SK-N-MC (cell line): ENCODE measurements at places on chromosomes 2 and 18.

DNA sequence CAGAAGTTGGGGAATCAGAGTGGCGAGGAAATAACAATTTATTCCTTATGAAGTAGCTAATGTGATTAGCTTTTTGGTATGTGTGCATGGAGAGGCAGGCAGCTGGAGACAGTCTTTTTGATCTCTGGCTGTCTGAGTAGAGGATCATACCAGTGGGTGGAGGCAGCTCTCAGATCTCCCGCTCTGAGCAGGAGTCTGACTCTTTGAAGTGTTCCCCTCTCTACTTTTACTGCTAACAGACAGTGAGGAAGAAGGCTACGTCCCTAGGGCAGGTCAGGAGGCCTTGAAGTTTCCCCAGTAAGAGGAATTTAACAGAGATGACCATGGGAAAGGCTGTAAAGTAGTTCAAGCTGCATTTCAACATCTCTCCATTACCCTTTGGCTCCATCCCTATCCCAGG is 111.9 kb upstream of the REG3A start:
- no peak for DNase-seq

DNA sequence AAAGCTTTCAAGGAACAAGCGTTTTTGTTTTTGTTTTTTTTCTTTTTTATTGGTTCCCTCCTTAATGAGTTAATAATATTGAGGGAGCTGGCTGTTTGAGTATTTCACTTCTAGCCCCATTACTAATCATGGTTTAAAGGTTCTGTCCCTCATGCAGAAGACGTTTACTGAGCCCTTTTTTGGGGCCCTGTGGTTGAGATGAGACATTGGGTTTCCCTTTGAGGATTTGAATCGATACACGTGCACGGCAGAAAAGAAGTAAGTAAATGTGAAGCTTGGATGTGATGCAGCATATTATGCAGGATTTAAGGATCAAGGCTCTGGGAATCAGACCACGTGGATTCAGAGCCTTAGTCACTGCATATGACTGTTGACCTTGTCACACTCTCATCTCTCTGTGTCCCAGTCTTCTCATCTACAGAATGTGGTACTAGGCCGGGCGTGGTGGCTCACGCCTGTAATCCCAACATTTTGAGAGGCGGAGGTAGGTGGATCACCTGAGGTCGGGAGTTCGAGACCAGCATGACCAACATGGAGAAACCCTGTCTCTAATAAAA is 1.0 kb upstream of the CHST10 start:
- DNase-seq = no peak

GRCh38 chr2:64586883-64587481 is 62.9 kb downstream of the AFTPH start:
- DNase-seq = no peak

- DNase-seq = no peak
These were observed 455.1 kb upstream of the DDX18 start for GRCh38 chr2:117359266-117359914.

- DNase-seq = no peak
These were observed 507.3 kb upstream of the LRRTM4 start for GRCh38 chr2:78029392-78029995.

DNA sequence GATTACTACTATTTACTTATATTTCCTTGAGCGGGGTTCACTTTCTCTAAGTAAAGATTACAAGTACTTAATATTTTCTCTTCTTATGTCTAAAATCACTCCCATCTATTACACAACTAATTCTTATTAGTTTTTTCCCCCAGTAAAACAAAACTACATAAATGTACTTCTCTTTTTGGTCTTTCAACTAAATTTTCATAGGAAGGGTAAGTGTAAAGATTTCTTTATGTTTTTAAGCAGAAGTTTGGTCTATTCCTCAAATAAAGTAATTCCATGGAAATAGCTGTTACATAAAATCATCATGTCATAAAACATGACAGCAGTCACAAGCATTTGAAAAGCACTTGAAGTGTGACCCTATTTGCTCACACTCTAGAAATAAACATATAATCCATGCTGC is 249.0 kb downstream of the ZEB2 start:
- no peak for DNase-seq

- DNase-seq = no peak
These were observed 6.7 kb downstream of the COA5 start for GRCh38 chr2:98601532-98602132.

- DNase-seq = no peak
These were observed 619.0 kb downstream of the SLC4A3 start for GRCh38 chr2:220246386-220246785.

DNA sequence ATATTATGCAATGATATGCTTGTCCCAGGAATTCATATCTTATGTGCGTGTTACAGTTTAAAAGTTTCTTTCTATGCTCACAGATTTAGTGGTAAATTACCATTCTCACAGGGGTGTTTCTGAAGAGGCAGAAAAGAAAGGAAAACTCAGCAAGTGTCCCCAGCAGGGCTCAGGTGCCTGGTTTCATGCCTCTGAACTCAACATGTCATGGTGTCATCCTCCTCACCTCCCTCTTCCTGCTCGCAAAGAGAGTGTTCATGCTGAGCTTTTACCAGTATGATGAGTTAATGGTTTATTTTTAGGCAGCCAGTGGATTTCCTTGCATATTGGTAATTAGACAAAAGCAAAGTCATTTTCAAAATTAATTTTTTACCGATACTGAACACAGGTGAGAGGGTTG is 492.9 kb upstream of the ZEB2 start:
- DNase-seq = no peak

GRCh38 chr18:75491361-75491760 is 63.9 kb upstream of the SMIM21 start:
- DNase-seq = no peak

GRCh38 chr18:56233595-56233994 is 404.8 kb downstream of the TXNL1 start:
- no peak for DNase-seq
